ENCODE measurements at places on chromosomes 4 and X. TPM values are rescaled to one million over a fixed set of nuclear protein-coding genes. Genes with fewer than 3 reads are reported as not detected.

DNA sequence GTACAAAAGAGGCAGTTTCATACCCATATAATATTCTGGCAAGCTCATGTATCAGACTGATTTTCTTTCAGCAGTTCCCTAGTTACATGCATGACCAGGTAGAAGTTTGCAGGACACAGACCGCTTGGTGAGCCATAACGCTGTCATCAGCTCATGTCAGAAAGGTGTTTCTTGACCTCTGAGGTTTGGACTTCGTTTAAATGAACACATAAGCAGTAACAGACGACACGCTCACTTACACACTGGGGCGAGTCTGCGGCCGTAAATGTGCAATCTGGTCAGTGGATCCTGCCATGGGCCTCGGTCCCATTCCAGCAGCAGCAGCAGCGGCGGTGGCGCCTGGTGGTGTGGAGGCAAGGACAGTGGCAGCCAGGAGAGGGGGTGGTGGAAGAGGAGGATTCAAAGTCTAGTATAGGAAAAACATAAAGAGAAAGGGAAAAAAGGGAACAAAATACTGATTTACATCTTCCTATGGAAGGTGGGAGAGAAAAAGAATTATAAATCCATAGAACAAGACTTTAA, 111.9 kb upstream of the CBR4 start:
- no peak for DNase-seq

- DNase-seq, result no peak
These were observed 50.9 kb upstream of the RAP1GDS1 start for GRCh38 chr4:98210281-98210680.

- DNase-seq, result no peak
These were observed 78.4 kb downstream of the TSPAN7 start for GRCh38 chrX:38639730-38640129.

Gene PRSS12
- not detected for total RNA-seq
